ENCODE measurements at places on chromosomes 3 and 15. TPM values are rescaled to one million over a fixed set of nuclear protein-coding genes. Genes with fewer than 3 reads are reported as not detected.

DNA sequence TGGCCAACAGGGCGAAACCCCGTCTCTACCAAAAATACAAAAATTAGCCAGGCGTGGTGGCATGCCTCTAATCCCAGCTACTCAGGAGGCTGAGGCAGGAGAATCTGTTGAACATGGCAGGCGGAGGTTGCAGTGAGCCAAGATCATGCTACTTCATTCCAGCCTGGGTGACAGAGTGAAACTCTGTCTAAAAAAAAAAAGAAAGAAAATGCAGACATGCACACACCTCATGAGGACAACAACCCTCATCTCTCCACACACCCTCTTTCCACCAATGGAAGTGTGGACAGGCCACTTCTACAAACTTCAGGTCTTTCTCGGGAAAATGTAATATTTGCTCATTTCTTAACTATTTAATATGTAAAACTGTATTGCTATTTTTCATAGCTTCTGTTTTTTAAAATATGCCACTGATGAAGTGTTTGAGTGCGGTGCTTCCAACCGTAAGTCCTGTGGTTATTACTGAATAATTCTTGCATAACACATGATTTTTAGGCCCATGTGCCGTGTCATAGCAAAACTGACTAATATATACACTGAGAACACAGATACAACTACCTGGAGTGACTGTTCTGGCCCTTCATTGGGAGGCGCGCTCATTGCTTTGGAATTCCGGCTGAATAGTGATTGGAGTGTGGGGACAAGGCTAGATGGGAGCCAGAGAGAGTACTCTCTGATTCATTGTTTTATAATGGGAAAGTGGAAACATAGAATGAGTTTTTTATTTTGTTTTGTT, 23.1 kb downstream of the LRRC31 start:
- DNase-seq: peak; percentile 92

- DNase-seq: no peak
Measured at GRCh38 chr3:124235446-124235845, 243.5 kb upstream of the ROPN1 start.

DNA sequence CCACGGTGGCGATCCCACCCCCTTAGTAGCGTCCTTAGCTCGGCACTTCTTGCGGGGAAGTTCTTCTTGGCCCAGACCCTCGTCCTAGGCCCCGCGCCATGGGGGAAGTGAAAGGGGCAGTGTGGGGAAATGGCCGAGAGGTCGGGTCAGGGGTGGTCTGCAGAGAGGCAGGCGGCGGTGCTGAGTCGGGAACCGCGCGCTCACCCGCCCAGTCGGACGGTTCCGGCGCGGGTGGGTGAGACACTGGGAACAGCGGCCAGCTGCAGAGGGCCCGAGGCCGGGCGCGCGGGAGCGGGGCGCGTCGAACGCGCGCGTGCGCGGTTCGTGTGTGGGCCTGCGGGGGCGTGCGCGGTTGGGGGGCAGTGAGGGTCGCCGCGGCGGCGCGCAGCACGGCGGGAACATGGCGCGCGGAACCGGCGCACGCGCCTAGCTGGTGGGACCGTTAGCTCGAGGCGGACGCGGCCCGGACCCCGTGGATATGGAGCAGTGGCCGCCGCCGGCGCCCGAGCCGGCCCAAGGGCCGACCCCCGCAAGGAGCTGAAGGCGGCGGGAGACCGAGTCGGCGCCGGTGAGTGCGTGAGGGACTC, 246.9 kb downstream of the GOLGA6L6 start:
- DNase-seq: peak; percentile 44

DNA sequence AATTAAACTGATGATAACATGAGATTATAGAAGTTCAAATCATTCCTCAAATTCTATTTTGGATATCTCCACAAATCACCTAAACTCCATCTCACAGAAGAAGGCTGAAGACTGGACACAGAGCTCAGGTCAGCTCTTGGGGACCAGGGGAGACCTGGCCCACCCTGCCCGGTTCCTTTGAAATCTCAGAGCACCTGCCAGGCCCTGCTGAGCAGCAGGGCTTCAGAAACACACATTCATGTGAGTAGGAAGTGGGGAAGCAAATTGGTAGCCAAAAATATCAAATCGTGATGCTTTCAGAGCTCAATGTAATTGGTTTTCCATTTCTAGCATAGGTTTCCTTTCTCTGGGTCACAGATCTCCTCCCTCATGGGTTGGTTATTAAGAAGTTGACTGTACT, 76.2 kb downstream of the OCA2 start:
- DNase-seq: no peak

GRCh38 chr3:177447938-177448337, 250.7 kb upstream of the TBL1XR1 start:
- no peak for DNase-seq

DNA sequence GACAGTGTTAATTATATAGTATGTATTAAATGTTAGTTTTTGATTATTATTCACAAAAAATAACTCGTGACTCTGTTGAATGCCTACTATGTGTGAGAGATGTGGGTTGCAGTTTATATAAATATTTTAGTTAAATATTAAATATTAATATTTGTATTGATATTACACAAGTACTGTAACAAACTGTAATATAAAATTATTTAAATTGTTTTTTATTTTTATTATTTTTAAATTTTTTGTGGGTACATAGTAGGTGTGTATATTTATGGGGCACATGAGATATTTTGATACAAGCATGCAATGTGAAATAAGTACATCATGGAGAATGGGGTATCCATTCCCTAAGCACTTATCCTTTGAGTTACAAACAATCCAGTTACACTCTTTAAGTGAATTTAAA, 196.1 kb upstream of the ZNF717 start:
- DNase-seq: no peak

Gene SPTBN5
- 0.36 TPM for total RNA-seq

Gene LRRC3B
- not detected for total RNA-seq

Gene AGTR1
- 13.3 TPM for total RNA-seq

Gene CYP11A1
- 2.1 TPM for total RNA-seq

Gene RAMAC
- total RNA-seq: 26.4 TPM

Gene SIN3A
- 34.5 TPM for total RNA-seq

DNA sequence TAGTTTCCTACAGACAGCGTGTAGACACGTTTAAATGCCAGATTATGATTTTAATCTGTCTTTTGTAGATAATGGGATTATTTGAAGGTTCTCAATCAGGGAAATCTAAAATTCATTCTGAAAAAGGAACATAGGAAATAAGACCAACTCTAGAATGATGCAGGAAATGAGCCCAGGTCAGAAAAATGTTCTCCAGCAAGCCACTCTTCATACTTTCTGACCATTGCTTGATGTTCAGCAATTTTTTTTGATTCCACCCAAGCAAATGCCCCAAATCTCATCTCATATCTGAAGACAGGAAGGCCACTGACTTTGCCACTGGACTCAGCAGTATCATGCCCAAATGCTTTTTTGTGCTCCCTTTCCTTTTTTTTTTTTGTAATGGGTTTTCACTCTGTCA, 373.4 kb downstream of the LPP start:
- DNase-seq: no peak

DNA sequence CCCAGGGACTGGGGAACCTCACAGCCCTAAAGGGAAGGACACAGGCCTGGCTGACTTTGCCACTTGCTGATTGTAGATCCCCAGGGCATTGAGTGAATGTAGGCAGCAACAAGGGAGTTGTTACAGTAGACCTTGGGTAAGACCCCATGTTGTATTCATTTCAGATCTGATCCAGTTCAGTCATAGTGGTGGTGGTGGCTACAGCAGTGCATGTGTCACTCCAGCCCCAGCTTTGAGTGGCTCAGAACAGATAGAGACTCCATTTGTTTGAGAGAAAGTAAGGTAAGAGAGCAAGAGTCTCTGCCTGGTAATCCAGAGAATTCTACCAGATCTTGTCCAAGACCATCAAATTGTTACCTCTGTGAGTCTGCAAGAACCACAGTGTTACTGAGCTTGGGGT, 278.7 kb upstream of the SATB1 start:
- DNase-seq: no peak

GRCh38 chr3:168165390-168166269, 69.9 kb upstream of the GOLIM4 start:
- peak; percentile 59 for DNase-seq

GRCh38 chr3:133092681-133093080, 54.5 kb downstream of the TMEM108 start:
- DNase-seq: no peak

Gene UPK1B
- total RNA-seq: 0.36 TPM

- peak; percentile 85 for DNase-seq
Measured at GRCh38 chr15:100687582-100688141, 85.3 kb downstream of the ASB7 start.

Gene PRRT3
- 3.5 TPM for total RNA-seq

GRCh38 chr3:97899331-97899730, 72.9 kb downstream of the RIOX2 start:
- no peak for DNase-seq

Gene TM4SF18
- 0.29 TPM for total RNA-seq

GRCh38 chr3:149468504-149469212, 5.8 kb upstream of the TM4SF4 start:
- no peak for DNase-seq

- DNase-seq: peak; percentile 9
Measured at GRCh38 chr3:11282250-11283138, 10.3 kb downstream of the ATG7 start.

DNA sequence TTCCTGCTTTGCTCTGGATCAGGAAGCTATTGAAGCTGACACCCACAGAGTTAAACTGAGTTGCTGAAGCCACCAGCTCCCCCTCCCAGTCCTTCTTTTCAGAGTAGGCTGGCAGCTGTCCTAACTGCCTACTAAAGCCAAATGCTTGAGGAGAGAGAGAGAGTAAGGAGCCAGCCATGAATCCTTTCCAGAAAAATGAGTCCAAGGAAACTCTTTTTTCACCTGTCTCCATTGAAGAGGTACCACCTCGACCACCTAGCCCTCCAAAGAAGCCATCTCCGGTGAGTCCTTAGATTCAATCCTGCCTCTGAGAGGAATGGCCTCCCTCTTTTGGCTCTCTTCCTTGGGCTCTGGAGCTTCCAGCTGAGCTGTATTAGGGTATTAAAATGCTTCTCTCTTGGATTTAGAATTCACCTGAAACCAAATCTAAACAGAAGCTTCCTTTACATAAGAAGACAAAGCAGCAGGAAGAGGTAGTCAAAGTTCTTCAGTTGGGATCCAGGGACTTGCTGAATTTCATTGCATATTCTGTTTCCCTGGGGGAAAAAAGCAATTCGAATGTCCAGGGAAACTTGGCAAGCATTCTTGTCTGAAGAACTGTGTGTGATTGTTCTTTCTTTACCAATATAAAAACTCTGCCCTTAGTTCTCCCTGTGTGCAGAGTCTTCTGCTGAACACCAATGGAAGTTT, at the start of gene SLC15A2:
Gene SLC15A2, plus strand, starts transcription at position 101 of the 690 bp plus-strand sequence. Its CDS starts 76 bp downstream, at position 177.
- no peak for DNase-seq

Gene CX3CR1
- total RNA-seq: under 0.01 TPM

DNA sequence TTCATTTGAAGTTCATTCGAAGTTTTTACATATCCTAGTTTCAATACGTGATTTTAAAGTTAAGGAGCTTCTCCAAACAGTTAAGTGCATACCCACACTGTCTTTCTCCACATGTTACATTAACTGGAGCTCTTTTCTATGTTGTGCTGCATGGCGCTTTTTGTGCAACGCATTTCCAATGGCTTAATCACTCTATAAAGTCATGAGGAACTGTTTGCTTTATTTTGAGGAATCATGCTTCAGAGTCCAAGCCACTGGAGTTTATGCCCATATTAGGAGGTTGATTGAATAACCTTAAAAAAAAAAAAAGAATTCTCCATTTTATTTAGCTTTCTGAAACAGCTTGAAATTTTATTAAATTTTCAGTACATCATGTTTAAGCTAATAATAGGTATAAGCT, 109.4 kb upstream of the MBNL1 start:
- DNase-seq: peak; percentile 80

DNA sequence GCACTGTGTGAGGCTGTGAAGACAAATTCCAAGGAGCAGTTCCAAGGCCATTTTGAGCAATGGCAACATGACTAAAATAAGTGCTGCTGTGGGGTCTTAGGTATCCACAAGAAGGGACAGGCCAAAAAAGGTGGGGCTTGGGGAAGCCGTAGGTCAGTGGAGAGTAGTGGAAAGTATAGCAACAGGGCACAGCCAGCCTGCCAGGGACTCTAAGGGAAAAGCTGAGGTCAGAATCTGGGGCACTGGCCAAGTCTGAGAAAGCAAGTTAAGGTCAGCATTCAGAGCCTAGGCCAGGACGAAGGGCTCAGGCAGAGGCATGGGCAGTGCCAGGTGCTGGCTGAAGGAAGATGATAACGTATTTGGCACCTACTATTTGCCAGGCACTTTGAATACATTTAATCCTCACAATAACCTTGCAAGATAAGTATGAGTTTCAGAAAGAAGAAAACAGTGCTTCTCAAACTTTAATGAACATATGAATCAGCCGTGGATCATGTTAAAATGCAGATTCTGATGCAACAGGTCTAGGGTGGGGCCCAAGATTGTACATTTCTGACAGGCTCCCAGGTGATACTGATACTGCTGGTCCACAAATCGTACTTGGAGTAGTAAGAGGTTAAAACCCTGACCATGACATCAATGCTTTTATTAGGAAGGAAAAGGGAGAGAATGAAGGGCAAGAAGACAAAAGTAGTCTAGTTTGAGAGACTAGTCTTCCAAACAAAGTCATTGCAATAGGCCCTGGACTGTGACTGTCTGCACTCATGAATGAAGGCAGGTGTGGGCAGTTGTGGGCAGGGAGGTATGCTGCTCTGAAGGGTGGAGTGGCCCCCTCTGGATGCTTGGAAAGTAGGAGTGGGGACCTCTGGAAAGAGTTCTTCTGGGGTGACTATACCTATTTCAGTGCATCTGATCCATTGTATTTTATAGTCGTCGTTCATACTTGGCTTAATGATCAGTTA, 106.3 kb upstream of the ANKRD28 start:
- DNase-seq: no peak

Gene VPS8
- total RNA-seq: 95.2 TPM

DNA sequence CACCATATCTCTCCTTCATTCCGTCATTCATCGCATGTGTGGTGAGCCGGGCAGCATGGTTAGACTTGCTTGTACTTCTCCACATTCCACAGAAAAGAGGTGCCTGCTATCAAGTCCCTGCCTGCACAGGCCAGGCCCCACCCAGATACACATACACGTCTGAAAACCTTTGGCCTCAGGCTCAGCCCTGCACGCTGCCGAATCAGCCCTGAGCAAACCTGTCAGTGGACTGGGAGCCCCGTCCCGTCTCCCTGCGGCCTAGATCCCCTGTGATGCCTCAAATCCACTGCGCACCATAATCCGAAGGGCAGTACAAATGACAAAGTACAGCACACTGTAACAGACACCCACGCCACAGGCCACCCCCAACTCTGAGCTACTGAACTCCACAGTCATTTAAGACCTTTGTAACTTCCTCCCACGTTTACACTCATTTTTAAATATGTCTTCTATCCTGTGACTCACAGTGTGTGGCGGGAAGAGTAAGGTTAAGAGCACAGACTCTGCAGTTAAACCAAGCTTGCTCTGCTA, 67.1 kb downstream of the MB21D2 start:
- peak; percentile 84 for DNase-seq

- peak; percentile 5 for DNase-seq
Measured at GRCh38 chr15:85780225-85780985, 14.3 kb downstream of the KLHL25 start.

GRCh38 chr15:86916671-86917360, 837.1 kb downstream of the AGBL1 start:
- DNase-seq: peak; percentile 58

Gene CAMKV
- total RNA-seq: not detected

GRCh38 chr3:114863848-114864247, 283.2 kb downstream of the ZBTB20 start:
- DNase-seq: no peak

- no peak for DNase-seq
Measured at GRCh38 chr3:168044049-168044448, 51.7 kb downstream of the GOLIM4 start.

Data from osteoblast (primary cell).